ENCODE measurements at places on chromosomes 2 and 18.

GRCh38 chr2:33512112-33512511 is 35.7 kb downstream of the RASGRP3 start:
- DNase-seq: no peak

DNA sequence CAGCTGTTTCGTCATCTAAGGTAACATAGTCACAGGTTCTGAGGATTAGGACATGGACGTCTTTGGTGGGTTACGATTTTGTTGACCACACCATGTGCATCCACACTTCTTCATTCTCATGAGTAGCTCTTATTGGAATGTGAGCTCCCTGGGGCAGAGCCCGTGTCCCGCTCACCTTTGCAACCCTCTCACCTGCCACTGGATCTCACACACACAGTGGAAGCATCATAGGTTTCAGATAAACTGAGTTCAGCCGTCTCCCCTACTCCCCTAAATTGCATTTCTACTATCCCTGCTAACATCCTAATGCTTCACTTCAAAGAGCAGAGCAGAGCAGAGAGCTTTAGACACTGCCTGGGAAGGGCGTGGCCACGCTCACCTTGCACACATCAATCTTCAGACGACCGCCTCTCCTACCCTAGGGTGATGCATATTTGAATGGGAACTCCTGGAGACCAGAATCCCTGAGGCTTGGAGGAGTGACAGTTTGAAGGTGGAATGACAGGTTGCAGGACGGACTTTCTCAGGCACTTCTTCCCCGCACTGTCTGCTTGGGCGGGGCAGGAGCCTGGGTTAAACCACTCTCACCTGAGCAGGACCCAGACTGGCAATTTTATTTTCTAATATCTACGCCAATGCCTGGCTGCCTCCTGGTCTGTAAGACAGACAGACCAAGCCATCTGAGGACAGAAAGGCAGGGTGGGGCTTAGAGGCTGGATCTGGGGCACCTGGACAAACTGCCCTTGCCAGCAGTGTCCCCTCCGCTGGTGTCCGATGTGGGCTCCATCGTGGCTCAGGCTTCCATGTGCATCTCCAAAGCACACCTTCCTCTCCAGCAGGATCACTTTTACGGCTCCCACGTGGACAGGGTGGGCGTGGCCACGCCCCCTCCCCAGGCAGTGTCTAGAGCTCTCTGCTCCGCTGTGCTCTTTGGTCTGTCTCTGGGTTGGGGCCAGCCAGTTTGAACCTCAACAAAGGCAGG is 229.5 kb upstream of the COPS8 start:
- no peak for DNase-seq

DNA sequence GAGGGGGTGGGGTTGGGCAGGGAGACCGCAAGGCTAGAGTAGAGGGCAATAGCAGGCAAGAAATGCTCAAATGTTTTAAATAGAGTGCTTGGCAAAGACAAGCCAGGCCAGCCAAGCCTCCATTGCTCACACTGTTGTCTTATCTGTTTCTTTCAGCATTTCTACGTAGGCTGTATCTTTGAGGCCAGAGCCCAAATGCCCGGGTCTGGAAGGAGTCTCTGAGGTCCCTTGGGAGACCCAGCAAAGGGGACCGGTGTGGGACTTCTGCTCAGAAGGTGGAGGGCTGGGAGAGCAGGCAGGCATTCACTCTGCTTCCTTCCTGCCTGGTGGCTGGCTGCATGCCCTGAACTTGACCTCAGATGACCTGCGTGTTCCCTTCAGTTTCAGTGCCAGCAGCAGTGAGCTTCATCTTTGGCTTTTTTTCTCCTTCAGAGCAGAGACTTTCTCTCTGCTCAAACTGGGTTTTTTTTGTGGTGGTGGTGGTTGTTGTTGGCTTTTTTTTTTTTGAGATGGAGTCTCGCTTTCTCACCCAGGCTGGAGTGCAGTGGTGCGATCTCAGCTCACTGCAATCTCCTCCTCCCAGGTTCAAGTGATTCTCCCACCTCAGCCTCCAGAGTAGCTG is 13.7 kb upstream of the TET3 start:
- DNase-seq: no peak

DNA sequence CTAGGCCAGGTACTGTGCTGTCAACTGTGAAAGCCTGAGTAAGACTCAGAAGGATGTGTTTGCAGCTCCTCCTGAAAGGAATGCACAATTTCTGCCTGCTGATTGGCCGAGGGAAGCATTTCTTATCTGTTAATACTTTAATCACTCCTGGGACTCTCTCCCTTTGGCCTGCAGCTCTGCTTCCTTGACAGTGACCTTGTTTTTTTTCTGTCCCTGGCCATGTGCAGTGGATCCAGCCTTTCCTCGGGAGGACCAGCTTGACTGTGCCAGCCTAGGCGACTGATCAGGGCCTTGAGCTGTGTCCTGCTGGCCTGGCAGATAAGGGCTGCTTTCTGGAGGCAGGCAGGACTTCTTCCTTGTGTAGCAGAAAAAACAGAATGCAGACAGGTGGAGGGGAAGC is 10.0 kb downstream of the RNF144A start:
- DNase-seq: no peak

- DNase-seq: no peak
Observed at GRCh38 chr2:144358374-144358964, 161.4 kb downstream of the ZEB2 start.

DNA sequence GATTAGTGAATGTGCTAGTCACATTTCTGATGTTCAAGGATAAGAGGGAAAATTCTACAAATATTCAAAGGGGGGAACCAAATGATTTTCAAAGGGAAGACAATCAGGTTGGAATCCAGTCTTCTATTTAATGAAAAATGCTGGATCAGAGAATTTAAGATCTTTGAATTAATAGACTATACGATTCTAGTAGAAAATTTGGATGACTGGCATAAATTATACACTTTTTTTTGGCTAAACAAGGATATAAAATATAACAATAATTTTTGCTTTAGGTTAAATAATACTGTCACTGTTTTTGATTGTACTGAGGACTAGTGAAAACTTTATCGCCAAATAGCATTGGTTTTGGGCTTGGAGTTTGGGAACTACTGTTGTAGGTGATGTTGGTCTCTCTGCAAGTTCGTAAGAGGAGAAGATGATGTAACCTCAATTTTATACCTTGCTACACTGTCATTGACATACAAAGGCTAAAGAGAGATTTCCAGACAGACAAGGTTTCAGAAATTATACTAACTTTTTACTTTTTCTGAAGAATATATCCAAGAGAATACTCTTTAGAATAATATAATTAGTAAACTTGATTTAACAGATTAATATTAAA is 51.3 kb downstream of the NCOA1 start:
- DNase-seq: no peak

DNA sequence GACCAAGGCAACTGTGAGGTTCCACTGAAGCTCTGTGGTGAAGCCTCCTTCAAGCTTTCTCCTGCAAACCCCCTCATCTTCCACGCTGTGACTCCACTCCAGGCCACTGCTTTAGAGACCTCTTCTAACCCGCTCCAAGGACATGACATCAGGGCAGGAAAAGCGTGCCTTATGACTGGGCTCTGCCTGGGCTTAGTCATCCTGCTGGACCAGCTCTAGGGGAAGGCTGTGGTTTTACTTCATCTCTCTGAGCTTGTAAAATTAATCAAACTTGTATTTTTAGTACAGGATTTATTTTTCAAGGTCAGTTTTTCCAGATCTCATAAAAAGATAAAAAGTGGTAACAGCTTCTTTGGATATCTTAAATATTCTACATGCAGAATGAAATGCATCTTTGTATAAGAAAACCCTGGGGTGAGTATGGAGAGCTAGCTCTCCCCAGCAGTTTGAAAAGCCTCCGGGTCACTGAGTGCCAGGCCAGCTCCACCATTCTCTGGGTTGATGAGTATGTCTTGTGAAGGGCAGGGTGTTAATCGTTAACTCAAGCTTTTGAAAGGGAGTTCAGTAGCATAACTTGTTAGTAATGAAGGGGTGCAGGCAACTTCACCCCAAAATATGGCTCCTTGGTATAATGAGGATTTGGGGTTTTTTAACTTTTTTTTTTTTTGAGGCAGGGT is 33.1 kb upstream of the YPEL5 start:
- peak; percentile 68 for DNase-seq

GRCh38 chr2:217048730-217049129 is 188.9 kb upstream of the TNP1 start:
- no peak for DNase-seq

DNA sequence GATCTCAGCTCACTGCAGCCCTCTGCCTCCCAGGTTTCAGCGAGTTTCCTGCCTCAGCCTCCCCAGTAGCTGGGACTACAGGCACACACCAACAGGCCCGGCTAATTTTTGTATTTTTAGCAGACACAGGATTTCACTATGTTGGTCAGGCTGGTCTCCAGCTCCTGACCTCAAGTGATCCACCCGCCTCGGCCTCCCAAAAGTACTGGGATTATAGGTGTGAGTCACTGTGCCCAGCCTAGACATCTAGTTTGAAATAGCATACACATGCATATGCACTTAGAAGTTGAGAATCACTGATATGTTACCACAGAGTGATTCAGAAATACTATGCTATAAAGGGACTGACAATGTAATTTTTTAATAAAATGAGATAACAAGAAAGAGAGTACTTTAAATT is 69.8 kb upstream of the CDKL4 start:
- no peak for DNase-seq

- no peak for DNase-seq
Observed at GRCh38 chr18:8987241-8987640, 115.3 kb upstream of the NDUFV2 start.

DNA sequence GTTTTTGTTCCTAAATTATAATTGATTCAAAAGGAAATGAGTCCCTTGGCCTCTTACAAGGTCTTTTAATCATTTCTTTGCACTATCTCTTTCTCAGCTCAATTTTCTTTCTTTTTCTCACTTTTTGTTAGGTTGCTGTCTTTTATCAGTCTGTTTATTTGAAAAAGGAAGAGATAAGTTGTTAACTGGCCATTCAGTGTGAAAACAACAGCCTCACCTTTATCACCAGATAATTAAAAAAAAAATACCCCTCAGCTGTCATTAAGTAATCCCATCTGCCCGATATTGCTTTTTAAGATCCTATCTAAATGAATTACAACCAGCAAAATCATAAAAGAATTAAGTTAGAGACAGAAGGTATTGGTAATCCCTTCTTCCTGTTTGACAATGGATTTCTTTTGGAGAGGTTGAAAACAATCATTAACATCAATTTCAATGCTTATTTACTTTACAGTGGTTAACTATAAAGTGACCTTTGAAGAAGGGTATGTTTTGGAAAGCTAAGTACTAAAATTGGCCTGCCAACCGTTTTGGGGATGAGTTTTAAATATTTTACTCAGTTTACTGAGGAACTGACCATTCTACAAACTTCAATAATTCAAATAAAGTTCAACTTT is 104.9 kb downstream of the TGIF1 start:
- DNase-seq: no peak

DNA sequence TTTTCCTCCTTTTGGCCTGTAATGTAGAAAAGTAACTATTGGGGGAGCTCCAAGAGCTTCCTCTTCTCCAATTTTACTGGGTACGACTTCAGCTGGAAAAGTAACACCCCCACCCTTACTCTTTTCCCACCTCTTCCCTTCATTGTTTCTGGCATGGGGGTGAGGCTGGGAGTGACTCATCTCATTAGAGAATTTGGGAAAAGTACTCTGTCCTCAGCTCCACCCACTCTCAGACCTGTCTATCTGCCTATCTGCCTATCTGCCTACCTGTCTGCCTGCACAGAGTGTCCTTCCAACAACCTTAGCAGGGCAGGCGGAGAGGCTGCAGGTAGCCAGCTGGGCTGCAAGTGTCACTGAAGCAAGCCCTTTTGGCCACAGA is 93.6 kb downstream of the EPHA4 start:
- DNase-seq: no peak

- DNase-seq: no peak
Observed at GRCh38 chr2:206040525-206040924, 45.4 kb downstream of the INO80D start.

GRCh38 chr2:235025800-235026536 is 74.2 kb downstream of the SH3BP4 start:
- DNase-seq: peak; percentile 90

DNA sequence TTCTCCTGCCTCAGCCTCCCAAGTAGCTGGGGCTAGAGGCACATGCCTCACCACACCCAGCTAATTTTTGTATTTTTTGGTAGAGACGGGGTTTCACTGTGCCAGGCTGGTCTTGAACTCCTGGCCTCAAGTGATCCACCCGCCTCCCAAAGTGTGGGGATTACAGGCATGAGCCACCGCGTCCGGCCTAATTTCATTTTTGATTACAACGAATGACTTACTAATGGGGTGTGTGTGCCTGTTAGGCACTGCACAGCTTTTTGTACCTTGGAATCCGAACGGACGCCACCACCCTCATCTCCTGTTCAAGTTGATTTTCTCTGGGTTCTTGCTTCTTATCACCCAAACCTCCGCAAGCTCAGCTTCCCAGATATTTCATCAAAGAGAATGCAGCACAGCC is 17.2 kb downstream of the PTMA start:
- DNase-seq: no peak

- DNase-seq: no peak
Observed at GRCh38 chr2:152198499-152198898, 22.9 kb upstream of the STAM2 start.

GRCh38 chr18:35186291-35187034 is 54.4 kb upstream of the ZNF397 start:
- DNase-seq: no peak

DNA sequence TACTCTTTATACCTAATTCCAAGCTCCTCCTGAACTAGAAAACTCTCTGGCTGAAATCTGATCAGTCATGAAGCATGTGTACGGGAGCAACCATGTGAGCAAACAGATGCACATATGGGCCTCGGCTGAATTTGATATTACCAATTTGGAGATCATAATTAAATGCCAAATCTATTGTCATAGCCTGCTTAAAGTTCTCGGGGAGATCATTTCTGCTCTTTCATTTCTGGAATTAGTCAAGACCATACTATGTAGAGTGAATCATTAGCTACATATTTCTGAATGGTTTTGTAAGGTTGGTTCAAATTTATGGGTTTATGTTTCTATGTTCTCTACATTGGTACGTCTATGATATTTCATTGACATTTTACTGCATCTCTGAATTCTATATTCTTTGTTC is 205.5 kb downstream of the UBE2E3 start:
- no peak for DNase-seq

DNA sequence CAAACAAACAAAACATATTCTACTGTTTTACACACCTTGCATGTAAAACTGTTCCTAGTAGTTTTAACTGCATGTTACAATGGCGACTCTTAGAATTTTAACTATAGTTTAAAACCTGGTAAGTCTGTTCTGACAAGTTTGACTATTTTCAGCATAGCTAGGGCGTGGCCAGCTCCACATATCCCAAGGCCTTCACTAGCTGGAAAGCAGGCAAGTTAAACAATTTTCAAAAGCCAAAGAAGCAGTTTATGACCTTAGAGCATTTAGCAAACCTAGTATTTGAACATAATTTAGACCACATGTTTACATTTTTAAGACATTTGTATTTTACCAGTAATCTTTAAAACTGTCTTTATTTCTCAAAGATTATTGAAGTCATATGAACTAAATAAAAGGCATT is 402.8 kb upstream of the SYT4 start:
- no peak for DNase-seq

- no peak for DNase-seq
Observed at GRCh38 chr2:29129586-29130281, 14.5 kb downstream of the CLIP4 start.

GRCh38 chr2:11995456-11995855 is 249.0 kb downstream of the LPIN1 start:
- peak; percentile 30 for DNase-seq

GRCh38 chr2:28497206-28497605 is 1.3 kb downstream of the PLB1 start:
- DNase-seq: no peak

GRCh38 chr2:127024769-127025358 is 82.1 kb downstream of the BIN1 start:
- no peak for DNase-seq

- DNase-seq: no peak
Observed at GRCh38 chr2:120887741-120888231, 152.1 kb downstream of the GLI2 start.

GRCh38 chr18:6058941-6059340 is 163.6 kb upstream of the TMEM200C start:
- no peak for DNase-seq
